ENCODE measurements at places on chromosomes 6 and 20.
A peak's percentile ranks its signal among the peaks of the same experiment; 100 is the strongest.

- no peak for DNase-seq
These were observed 253.4 kb upstream of the TAB2 start for GRCh38 chr6:149064001-149064659.

DNA sequence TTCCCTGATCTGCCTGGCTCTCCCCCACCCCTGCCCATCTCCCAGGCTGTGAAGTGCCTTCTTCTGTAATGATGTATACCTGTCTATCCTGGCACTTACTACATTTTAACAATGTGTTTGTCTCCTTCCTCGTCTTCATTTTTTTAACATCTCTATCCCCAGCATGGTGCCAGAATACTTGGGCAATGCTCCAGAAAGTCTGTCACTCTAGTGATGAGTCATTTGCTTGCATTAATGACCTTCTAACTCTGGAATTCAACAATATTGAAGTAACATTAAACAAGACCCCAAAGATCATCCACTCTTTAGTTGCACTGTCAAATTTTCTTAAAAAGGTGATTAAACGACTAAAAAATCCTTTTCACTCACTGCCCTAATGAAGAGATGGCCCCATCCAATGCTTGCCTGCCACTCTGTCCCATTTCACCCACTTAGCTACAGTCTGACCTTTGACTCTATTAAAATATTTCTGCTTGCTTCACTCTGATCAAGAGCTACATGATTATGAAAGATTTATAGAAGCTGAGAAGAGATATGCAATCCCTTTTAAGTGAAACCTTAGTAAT, 7.7 kb upstream of the KLHL31 start:
- no peak for DNase-seq

- DNase-seq, result no peak
These were observed 50.4 kb downstream of the BLOC1S5 start for GRCh38 chr6:8013763-8014162.

DNA sequence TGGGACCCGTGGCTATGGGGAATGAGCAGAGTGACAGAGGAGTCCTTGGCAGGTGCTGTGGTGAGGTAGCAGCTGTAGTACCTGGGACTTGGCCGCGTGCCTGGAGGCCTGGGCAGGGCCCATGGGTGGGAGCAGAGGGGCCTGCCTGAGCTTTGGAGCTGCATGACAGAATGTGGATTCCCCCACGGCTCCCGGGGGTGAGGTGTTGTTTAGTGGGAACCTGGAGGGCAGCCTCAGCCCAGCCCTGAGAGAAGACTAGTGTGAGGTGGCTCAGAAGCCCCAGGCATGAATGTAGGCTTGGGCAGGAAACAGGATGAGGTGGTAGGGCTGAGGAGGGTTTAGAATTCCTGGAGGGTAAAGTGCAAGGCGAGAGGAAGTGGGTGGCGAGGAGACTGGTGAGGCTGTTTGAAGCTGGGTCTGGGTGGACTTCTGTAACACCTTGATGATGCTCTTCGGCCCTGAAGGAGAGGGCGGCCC, 86.5 kb upstream of the SCP2D1 start:
- no peak for DNase-seq

GRCh38 chr6:7529141-7529540, 12.3 kb upstream of the DSP start:
- no peak for DNase-seq

DNA sequence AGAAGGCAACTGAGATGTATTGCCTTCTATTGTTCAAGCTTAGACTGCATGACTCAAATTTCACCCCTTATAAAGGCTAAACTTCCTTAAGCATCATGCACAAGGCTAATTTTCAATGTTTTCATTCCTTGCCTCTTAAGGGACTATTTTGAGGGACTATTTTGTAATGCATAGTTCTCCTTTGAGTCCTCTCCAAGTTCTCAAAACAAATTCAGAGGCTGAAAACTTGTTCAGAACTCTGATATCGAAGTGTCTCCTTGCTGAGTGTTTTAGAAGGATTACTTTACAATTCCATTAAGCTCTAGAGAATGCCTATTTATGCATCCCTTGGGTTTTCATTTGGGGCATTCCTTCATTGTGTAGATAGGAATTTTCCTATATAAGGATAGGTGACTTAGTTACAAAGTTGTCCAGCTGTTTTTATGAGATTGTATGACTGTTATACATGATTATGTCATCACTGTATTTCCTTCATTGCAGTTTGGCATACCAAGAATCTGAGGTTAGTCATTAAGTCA, 41.7 kb downstream of the COL19A1 start:
- no peak for DNase-seq

- DNase-seq, result no peak
These were observed 24.9 kb downstream of the SESN1 start for GRCh38 chr6:109069746-109070145.

DNA sequence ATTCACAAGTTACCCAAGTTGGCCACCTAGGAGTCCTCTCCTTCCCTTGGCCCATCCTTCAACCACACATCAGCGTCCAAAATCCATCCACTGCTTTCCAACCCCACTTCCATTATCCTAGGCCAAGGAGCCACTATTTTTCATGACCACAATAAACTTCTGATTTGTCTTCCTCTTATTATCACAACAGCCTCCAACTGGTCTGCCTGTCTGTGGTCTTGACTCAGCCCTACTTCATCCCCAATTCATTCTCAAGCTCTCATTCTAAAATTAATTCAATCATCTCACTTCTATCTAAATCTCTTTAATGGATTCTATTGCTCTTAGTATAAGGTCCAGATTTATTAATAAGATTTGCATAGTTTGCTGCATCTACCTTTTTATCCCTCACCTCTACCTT, 189.0 kb upstream of the PRDM1 start:
- DNase-seq, result no peak

- peak; percentile 16 for DNase-seq
These were observed 10.9 kb upstream of the MRS2 start for GRCh38 chr6:24391756-24392405.

- no peak for DNase-seq
These were observed 34.7 kb downstream of the SUN5 start for GRCh38 chr20:32969356-32970114.

- DNase-seq, result no peak
These were observed 335.8 kb downstream of the CDKAL1 start for GRCh38 chr6:20870021-20870420.

- DNase-seq, result no peak
These were observed 87.7 kb upstream of the UFL1 start for GRCh38 chr6:96433950-96434349.

GRCh38 chr20:52219441-52219840, 27.9 kb upstream of the ZFP64 start:
- DNase-seq, result no peak

DNA sequence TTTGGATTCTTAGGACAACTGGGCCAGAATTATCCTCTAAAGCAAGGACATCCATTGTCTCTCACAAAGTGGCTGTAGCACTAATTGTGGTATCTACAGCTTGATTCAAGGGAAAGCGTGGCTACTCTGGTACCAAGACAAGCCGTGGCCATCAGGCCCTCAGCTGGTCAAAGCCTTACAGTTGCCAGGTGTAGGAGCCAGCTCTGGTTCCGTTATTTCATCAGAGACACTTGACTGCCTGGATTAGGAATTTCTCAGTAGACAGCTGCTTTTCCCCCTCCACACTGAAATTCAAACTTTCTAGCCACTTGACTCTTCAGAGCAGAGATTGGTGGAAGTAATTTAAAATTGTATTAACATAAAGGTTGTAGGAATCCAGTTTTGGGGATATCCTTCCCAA, 104.2 kb downstream of the ANKS1A start:
- DNase-seq, result no peak

GRCh38 chr6:158611541-158612370, 32.8 kb downstream of the DYNLT1 start:
- no peak for DNase-seq

GRCh38 chr20:36815454-36816091, 42.0 kb upstream of the DSN1 start:
- no peak for DNase-seq

DNA sequence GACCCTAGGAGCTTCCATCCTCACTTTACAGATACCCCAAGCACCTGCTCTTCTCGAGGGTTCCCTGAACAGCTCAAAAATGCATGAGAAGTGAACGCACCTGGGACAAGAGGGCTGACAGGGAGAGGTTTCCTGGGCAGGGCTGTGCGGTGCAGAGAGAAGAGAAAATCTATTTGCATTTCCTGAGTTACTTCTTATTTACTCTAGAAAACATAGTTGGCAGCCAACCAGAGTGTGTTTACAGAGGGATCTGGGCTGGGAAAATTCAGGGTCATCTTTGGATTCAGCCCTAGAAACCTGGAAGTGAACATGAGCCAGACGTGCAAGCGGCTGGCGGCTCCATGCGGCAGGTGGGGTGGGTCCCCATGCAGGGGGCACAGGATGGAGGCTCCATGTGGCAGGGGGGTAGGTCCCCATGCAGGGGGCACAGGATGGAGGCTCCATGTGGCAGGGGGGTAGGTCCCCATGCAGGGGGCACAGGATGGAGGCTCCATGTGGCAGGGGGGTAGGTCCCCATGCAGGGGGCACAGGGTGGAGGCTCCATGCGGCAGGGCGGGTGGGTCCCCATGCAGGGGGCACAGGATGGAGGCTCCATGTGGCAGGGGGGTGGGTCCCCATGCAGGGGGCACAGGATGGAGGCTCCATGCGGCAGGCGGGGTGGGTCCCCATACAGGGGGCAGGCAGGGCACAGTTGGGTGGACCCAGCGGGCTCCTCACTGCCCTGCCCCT, 342.0 kb downstream of the TAF4 start:
- no peak for DNase-seq

GRCh38 chr6:372336-372911, 19.1 kb upstream of the IRF4 start:
- no peak for DNase-seq

- DNase-seq, result no peak
These were observed 39.7 kb upstream of the PPP1R3G start for GRCh38 chr6:5045416-5045815.

DNA sequence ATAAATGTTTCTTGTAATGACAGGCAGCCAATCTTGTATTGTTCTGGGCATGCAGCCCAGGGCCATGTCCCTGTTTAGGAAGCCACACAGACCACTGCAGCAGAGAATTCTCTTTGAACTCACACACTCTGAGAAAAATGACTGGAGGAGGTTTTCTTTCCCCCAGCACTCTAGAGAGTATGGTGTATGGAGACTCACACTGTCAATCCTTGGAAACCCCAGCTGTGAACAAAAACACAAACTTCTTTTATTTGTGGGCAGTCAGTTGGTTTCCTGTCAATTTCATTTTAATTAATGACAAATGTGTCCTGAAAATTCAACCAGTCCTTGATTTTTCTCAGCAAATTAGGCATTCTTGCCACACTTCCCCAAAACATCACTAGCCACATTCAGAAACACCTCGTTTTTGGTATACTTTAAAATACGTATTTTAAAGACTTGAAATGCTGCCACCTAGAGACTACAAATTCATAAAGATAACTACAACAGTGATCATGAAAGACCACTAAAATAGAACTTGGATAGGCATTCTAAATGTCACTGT, 52.9 kb upstream of the UFL1 start:
- no peak for DNase-seq

DNA sequence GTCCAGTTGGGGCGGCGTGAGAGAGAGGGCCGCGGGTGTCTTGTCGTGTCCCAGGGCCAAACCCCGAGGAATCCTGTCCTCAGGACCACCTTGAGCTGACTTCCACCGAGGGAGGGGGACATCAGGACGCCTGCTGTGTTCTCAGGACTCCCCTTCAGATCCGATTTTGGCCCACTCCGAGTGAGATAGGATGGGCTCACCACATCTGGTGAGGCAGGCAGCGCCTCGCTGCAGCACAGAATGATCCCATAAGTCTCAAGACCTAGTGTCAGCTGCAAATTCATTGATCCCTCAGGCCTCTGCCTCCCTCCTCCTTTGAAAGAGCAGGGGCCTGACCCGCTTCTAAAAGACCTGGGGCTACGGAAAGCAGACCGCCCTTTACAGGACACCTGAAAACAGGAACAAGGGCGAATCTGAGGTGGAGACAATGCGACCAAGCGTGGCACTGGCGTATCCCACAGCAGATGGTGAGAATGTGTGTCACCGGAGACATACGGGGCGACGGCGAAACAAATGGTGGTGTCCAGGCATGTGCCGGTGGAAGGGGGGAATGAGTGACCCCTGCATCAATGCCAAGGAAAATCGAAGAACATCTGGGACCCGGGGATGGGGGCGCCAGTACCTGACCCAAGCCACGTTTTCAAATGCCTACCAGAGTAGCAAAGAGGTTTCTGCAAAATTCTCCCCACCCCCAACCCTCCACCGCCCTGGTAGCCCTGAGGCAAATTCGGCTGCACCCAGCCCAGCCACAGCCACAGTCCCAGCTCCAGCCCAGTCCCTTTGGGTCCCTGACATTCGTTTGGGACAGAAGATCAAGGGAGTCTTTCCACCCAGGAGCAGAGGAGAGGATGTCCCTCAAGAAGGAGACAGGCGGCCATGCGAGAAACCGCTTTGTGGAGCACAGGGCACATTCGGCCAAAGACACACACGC, 162.1 kb upstream of the ZNF337 start:
- no peak for DNase-seq

GRCh38 chr6:128327890-128328289, 192.5 kb downstream of the PTPRK start:
- peak; percentile 3 for DNase-seq

- no peak for DNase-seq
These were observed 6.5 kb downstream of the IP6K3 start for GRCh38 chr6:33740204-33740608.

GRCh38 chr20:60482221-60483008, 524.2 kb downstream of the CDH26 start:
- no peak for DNase-seq

DNA sequence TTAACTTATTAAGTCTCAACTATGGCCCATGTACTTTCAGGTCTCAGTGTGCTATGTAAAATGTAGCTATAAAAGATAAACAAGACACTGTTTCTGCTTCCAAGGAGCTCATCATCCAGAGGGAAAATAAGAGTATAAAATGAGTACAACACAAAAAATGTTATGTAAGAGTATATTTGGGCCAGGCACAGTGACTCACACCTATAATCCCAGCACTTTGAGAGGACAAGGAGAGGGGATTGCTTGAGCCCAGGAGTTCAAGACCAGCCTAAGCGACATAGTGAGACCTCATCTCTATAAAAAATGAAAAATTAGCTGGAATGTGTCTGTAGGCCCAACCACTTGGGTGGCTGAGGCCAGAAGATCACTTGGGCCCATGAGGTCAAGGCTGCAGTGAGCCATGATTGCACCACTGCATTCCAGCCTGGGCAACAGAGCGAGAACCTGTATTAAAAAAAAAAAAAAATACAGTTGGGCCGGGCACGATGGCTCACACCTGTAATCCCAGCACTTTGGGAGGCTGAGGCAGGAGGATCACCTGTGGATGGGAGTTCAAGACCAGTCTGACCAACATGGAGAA, 124.0 kb downstream of the EDN1 start:
- DNase-seq, result no peak

DNA sequence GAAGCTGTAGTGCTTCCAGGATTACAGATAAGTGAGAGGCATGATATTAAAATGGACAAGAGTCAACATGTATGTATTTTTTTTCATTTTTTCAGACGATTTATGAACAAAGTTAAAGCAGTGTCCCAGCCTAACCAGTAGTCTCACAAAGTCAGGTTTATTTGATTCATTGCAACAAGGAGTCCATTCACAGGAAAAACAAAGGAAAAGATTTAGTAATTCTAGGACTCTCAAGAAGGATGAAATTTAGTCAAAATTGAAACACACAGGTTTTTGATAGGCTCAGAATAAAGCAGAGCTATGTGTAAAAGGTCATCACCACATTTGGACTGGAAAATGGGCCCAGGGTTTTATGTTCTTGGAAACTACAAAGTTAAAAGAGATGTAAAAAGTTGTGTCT, 84.0 kb downstream of the ZNF133 start:
- DNase-seq, result no peak

Data from activated naive CD8-positive, alpha-beta T cell treated with anti-CD3 and anti-CD28 coated beads for 36 hours (primary cell).